Activated CD4-positive, alpha-beta memory T cell treated with anti-CD3 and anti-CD28 coated beads for 36 hours (primary cell): ENCODE measurements at places on chromosomes 1 and 21.
A peak's percentile ranks its signal among the peaks of the same experiment; 100 is the strongest.

DNA sequence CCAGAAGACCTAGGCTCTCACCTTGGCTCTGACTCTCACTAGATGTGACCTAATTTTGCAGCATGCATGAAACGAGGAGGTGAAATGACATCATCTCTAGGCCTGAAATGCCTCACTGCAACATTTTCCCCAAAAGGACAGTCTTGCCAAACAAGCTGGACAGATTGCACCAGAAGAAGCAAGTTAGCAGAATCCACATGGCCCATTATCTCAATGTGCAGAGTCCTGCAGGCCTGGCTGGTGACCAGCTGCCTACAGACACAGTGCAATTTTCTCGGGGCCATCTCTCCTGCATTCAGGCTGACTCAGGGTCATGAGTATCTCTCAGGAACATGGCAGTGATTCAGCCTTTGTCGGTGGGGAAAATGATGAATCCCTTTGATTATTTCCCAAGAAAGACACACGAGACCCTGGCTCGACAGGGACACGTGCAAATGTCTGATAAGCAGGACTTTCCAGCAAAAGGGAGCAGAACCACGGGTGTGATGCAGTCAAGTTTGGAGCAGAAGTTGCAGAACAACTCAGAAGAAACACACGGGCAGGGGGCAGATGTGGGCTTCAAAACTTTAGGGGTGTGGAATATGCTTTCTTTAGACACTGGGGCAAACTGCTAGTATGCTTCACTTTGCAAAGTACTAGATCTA lies 38.7 kb downstream of the TRIM67 start:
- DNase-seq: no peak

DNA sequence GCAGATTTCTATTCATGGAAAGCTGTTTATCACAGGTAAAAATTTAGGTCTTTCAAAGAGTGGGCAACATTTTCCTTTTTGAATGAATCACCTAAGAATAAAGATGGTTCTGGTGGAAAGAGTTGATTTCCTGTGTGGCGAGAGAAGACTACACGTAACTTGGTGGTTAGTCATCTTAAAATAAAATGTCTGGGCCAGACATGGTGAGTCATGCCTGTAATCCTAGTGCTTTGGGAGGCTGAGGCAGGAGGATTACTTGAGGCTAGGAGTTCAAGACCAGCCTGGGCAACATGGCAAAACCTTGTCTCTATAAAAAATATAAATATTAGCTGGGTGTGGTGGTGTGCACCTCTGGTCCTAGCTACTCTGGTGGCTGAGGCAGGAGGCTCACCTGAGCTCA lies 65.7 kb downstream of the DISP1 start:
- peak; percentile 38 for DNase-seq

DNA sequence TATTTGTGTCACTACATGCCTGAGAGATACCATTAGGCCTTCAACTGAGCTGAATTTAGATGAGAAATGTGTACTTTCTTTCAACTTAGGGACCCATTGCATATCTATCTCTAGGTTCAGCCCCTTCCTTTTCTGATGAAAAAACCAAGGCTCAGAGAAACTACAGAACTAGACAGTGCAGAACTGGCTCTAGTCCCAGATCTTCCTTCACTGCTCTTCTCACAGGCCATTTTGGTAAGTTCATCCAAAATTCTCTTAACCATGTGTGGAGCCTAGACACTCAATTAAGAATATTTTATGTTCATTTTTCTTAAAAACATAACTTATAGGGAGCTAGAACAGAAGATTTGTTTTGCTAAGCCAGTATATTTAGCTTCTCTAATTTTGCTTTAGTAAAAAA lies 128.9 kb downstream of the ASTN1 start:
- DNase-seq: no peak

GRCh38 chr1:39943471-39944290 lies 11.3 kb upstream of the MFSD2A start:
- no peak for DNase-seq

DNA sequence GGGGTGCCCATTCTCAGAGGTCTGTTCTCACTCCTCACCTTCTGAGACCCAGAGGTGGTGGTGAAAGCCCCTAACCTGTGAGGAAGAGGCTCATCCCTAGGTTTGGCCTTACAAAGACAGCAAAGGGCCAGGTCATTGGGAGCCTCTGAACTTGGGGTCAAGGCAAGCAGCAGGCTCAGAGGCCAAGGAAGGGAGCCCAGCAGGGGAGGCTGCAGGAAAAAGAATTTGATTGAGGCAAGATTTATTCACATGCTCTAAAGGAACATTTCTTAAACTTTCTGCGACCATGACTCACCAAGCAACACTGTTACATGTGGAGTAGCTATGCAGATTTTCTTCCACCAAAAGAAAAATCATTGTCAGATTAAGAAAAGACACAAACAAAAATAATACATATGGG lies 132.5 kb upstream of the SYT6 start:
- DNase-seq: no peak

- DNase-seq: no peak
Observed at GRCh38 chr1:94919241-94920030, 7.5 kb downstream of the CNN3 start.

- DNase-seq: no peak
Observed at GRCh38 chr1:224616756-224617409, 766 bp downstream of the CNIH3 start.

GRCh38 chr1:31414980-31415370 lies 2.0 kb downstream of the SERINC2 start:
- DNase-seq: no peak

DNA sequence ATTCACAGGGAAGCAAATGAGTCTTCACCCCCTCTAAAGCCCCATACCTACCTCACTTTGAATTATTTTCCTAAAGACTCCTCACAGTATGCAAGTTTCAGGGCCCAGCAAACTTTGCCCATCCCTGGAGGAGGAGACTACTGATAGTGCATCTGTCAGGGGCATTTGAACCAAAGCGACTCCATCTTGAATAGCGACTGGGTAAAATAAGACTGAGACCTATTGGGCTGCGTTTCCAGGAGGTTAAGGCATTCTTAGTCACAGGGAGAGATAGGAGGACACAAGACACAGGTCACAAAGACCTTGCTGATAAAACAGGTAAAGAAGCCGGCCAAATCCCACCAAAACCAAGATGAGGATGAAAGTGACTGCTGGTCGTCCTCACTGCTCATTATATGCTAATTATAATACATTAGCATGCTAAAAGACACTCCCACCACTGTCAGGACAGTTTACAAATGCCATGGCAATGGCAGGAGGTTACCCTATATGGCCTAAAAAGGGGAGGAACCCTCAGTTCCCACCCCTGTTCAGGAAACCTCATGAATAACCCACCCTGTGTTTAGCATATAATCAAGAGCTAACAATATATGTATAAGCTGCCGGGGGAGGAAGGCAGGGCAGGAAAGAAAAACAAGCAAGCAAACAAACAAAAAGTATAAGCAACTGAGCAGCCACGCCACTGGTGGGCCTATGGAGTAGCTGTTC lies 3.3 kb upstream of the PKNOX1 start:
- no peak for DNase-seq

- no peak for DNase-seq
Observed at GRCh38 chr21:31910074-31910470, 37.3 kb downstream of the HUNK start.

DNA sequence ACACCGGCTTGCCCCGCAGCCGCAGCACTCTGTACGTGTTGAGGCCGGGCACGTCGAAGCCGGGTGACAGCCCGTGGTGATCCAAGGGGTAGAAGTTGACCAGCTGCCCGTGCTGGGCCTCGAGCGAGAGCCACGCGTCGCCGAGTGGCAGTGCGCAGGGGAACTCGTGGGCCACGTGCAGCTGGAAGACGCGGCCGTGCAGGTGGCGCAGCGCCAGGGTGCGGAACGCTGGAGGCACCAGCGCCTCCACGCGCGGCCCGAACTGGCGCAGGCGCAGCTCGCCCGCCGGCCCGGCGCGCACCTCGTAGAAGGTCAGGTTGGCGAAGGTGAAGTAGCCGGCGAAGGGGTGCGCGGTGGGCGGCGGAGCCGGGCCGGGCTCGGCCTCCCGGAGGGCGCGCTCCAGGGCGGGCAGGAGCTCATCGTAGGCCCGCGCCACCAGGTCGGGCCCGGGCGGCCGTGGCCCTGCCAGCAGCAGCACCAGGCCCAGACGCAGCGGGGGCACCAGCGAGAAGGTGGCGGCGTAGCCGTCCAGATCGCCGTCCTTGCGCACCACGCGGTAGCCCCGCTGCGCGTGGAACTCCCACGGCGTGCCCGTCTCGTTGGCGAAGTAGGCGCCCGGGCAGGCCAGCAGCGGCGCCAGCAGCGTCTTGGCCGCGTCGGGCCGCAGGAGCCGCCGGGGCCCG lies 19.5 kb downstream of the LACTBL1 start:
- no peak for DNase-seq

GRCh38 chr1:244021427-244021826 lies 29.7 kb upstream of the ZBTB18 start:
- DNase-seq: no peak

DNA sequence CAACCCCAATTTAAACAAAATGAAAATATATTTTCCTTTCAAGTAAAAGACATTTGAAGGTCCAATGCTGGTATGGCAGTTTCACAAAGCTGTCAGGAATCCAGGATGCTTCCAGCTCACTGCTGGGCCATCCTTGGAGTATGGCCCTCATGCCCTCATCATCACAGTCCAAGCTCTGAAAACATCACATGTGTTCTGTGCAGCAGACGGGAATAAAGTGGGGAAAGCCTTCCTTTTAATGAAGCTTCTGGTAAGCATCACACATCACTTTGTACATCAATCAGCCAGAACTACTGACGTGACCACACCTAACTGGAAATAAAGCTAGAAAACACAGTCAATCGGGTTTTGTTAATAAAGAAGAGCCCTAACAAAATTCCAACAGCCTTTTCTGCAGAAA lies 22.7 kb downstream of the CDC42BPA start:
- no peak for DNase-seq

DNA sequence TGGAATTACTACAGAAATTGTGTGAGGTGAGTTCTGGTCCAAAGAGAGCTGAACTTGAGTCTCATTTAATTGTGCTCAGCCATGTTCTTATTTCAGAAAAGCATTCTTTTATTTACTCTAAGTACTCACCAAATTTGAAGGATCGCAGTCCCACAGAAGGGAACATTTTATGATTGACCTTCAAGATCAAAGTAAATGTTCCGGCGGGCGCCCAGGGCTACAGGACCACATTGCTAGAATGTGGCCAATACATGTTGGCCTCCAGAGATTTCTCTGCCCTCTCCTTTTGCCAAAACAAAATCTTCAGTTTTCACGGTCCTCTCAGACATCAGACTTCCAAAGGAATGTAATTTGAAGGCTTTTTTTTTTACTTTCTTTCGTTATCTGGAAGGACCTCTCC lies 237.8 kb downstream of the FMN2 start:
- DNase-seq: no peak
